ENCODE measurements at places on chromosomes 7 and 10.

GRCh38 chr7:1120791-1121190 lies 32.9 kb downstream of the GPER1 start:
- DNase-seq, result no peak

- peak; percentile 56 for DNase-seq
Observed at GRCh38 chr10:132458586-132459300, 61.7 kb downstream of the PWWP2B start.

GRCh38 chr10:101941871-101942270 lies 98.3 kb upstream of the KCNIP2 start:
- no peak for DNase-seq

DNA sequence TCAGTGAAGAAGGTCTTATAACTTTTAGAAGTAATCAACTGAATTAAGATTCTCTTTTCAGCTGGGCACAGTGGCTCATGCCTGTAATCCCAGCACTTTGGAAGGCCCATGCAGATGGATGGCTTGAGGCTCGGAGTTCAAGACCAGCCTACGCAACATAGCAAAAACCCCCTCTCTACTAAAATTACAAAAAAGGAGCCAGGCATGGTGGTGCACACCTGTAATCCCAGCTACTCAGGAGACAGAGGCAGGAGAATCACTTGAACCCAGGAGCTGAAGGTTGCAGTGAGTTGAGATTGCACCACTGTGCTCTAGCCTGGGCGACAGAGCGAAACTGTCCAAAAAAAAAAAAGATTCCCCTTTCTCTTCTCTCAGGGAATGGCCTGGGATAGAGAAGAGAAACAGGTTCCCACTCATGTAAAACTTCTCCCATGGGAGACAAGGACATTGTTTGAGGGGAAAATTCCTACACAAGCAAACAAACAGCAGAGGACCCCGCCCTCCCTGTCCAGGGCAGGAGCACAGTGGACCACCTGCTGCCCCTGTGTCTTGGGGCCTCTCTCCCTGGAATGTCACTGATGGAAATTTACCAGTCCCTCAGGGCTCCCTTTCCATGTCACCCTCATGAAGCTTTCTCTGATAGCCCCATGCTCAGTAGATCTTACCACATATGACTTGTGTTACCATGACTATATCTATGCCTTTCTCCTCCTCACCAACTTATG lies 5.6 kb downstream of the IL2RA start:
- DNase-seq, result no peak

DNA sequence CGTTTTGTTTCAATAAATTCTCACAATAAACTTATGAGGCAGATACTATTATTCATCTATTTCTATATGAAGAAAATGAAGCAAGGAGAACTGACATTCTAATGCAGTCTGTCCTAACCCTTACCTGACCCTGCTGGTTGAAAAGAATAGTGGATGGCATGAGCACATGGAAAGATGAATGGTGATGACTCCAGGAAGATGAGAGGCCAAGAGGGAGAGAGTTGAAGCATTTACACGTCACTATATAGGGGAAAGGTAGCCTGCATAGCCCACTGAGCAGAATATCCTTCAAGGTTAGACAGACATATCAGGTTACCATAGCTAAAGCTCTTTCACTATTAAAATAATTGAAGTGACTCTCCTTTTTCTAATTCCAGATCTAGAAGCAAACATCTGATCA lies 163.9 kb upstream of the CDK1 start:
- no peak for DNase-seq

DNA sequence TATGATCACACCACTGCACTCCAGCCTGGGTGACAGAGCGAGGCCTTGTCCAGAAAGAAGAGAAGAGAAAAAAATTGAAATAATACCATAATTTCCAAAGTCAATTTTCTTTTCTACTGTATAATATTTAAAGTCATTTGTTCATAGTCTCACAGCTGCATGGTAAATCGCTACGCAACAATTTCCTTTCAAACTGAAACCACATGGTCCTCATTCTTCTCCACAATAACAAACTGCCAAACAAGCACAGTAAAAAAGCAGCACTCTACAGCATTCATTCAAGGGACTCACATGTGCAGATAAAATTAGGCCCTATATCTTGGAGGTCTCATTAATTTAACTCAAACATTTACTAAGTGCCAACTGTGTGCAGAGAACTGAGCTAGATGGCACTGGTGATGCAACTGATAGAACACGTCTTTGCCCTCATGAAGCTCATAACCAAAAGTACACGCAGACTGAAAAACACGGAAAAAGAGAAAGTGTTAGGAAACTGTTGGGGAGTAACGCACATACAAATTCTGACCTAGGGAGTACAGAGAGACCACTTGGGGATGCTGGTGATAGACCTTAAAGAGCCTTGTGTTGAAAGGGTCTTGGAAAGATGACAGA lies 68.4 kb upstream of the SRRM3 start:
- DNase-seq, result no peak

DNA sequence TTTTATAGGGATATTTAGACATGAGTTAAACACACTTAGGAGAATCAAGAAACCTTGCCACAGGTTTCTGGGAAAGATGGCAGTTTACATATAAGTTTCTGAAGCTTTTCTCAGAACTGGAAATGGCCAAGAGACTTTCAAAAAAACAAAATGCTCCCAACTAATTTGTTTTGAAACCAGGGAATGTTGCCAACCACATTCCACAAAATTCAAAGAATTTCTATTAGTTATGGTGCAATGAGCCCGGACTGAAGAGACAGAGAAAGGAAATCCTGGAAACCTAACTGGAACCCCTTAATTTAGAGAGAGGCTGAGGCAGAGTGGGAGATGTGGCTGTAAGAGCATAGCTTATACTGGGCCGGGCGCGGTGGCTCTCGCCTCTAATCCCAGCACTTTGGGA lies 128.5 kb downstream of the PTEN start:
- no peak for DNase-seq

- no peak for DNase-seq
Observed at GRCh38 chr7:105731042-105731441, 145.4 kb downstream of the ATXN7L1 start.

- no peak for DNase-seq
Observed at GRCh38 chr7:141351175-141351574, 200.0 kb upstream of the AGK start.

All from activated CD8-positive, alpha-beta memory T cell treated with anti-CD3 and anti-CD28 coated beads for 1 hour (primary cell).